ENCODE measurements at places on chromosomes 6 and 20. TPM values are rescaled to one million over a fixed set of nuclear protein-coding genes. Genes with fewer than 3 reads are reported as not detected.
A peak's percentile ranks its signal among the peaks of the same experiment; 100 is the strongest.

DNA sequence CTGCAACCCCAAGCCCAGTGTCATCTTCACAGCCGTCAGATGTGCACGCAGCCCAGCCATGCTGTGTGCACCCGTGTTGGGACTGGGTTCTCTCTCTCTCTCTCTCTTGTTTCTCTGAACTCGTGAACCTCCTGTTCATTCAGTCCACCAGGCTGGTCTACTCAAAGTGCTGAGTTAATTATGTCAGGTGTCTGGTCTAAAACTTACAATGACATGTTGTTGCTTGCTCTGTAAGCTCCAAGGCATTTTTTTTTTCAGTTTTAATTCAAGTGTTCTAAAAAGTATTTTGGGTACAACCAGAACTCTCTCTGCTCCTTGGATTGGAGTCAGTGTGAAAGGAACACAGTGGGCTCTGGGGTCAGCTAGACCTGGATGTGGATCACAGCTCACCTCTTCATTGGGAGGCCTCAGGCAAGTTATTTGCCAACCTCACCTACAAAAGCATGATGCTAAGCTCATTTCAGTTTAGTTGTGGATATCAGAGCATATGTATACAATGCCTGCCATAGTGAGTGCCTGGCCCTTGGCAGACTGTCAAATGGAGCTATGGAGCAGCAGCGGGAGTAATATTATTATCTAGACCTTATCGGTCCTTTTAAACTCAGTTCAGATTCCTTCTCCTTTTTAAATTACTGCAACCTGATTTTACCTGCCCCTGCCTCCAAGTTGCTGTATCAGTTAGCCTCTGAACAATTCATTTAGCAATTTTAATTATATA lies 59.5 kb downstream of the PLEKHG1 start:
- no peak for DNase-seq

DNA sequence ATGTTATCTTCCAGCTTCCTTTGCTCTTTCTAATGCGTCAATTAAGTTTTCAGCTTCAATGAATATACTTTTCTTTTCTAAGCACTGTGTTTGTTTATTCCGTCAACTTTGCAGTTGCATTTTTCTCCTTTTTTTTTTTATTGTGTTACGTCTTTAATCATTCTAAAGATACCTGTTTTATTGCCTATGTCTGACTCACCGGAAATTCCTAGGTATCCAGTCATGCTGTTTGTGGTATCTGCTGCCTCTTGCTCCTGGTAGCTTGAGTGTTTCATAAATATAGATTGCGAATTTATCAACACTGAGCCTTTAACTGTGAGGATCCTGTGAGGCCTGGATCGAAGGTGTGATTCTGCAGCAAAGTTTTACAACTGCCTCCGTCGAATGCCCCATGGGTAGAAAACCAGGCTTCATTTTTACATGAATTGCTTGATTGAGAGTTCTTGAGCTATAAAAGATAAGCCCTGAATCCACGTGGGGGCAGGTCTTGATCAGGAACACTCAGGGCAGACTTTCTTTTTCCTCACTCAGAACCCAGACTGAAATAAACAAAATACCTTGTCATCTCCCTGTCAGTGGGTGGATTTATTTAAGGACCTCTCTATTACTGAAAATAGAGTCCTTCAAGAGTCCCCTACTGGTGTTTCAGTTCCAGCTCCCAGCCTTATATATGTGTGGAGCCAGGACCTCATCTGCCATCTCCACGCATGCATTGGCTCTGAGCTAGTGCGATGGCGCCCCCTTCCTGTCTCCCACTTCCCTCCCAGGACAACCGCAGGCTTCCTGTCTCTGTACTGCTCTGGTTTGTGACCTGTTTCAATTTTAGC lies 60.1 kb upstream of the LRRC1 start:
- DNase-seq, result peak; percentile 24

GRCh38 chr20:37853823-37854375 lies 49.0 kb upstream of the VSTM2L start:
- DNase-seq, result no peak

GRCh38 chr6:87747646-87748045 lies 45.6 kb upstream of the AKIRIN2 start:
- no peak for DNase-seq

GRCh38 chr6:136371959-136372358 lies 82.3 kb upstream of the BCLAF1 start:
- no peak for DNase-seq

DNA sequence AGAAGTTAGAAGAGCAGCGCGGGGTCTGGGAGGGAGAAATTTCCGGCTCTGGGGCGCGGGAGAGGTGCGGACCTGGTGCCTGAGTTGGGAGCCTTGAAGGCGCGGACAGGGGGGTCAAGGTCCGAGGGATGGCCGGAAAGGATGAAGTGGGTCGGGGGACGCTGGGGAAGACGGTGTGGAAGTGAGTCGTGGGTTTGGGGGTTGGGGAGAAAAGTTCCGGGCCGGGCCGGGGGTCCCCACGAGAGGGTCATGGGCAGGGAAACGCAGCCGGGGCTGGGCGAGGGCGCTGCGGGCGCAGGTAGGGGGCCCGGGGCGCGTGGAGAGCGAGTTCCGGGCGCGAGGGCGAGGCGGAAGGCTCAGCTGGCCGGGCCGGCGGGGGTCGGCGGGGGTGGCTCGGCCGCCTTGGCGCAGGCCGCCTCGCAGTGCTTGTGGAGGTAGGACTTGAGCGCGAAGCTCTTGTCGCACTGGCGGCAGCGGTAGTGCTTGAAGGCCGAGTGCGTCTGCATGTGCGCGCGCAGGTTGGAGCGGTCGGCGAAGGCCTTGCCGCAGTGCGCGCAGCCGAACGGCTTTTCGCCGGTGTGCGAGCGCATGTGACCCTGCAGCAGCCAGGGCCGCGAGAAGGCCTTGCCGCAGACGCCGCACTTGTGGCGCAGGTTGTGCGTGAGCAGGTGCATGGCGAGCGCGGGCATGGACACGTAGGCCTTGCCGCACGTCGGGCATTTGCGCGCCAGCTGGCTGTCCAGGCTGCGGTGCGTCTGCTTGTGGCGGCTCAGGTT lies 10.5 kb upstream of the SRXN1 start:
- no peak for DNase-seq

- no peak for DNase-seq
These were observed 79.6 kb downstream of the PTPN1 start for GRCh38 chr20:50589548-50590347.

DNA sequence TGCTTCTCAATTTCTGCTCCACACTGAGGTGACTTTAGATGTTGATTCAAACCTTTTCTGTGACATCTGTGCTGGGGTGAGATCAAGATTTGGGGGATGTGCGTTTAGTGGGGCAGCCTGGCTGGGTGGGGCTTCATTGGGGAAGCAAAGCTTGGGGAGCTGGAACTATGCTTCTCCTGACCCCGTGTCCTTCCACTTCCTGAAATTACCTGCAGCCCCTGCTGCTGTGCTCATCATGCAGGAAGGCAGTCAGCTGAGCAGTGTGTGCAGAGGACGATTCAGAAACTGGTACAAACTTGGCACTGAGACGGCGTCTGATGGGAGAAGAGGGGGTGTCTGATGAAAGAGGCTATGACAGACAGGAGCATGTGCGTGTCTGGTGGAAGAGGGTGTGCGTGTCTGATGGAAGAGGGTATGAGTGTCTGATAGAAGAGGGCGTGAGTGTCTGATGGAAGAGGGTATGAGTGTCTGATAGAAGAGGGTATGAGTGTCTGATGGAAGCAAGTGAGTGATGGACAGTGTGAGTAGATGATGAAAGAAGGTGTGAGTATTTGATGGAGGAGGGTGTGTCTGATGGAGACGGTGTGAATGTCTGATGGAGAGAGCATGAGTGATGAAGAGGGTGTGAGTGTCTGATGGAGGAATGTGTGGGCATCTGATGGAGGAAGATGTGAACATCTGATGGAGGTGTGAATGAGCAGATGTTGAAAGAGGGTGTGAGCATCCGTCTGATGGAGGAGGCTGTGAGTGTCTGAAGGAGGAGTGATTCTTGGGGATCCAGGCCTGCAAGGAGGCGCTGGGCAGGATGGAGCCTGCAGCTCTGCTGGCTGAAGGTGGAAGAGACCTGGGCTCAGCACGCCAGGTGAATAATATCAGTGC lies 103.4 kb downstream of the SYCP2 start:
- no peak for DNase-seq

GRCh38 chr6:126372626-126373025 lies 32.7 kb downstream of the CENPW start:
- DNase-seq, result no peak

- no peak for DNase-seq
These were observed 6.4 kb upstream of the MICAL1 start for GRCh38 chr6:109461733-109462526.

GRCh38 chr6:46329568-46329967 lies 158.8 kb upstream of the ENPP5 start:
- no peak for DNase-seq

DNA sequence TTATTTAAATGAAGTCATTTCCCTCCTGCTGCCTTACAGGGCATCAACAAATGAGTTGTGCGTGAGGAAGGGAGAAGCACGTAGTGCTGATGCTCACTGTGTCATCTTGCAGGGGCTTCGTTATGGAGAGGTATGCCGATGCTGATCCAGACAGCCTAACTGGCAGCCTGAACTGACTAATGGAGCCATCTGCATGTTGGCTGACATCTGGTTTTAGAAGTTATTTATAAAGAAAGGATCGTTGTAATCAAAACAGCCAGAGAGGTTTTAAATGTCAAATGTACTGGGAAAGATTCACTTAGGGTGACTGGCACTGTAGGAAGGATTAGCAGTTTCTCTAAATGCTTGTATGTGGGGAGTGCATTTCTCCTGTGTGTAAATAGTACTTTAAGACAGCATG lies 54.6 kb downstream of the FARS2 start:
- DNase-seq, result no peak

DNA sequence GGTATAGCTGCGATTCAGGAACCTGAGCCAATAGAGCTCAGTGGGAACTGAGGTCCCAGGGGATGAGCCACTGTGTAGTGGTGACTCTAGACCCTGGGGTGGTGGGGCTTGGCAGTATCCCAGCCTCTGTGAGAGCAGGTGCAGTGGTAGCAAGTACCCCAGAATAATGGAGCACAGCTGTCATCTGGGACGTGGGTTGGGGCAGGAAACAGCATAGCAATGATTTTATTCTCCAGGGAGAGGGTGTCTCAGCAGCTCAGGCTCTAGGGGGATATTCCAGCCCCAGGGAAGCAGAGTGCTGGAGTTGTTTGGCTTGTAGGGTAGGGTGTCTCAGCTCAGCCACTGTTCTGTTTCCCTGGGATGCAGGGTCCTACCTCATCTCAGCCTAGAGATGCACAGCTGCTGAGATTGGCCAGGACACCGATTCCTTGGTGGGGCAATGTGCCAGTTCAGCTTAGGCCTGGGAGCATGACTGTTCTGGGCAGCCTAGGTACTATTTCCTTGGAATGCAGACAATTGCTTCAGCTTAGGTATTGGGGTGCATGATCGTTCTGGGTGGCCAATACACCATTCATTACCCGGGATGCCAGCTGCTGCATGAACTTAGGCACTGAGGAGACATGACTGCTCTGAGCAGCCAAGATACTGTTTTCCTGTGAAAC lies 34.0 kb upstream of the NUP153 start:
- DNase-seq, result no peak

DNA sequence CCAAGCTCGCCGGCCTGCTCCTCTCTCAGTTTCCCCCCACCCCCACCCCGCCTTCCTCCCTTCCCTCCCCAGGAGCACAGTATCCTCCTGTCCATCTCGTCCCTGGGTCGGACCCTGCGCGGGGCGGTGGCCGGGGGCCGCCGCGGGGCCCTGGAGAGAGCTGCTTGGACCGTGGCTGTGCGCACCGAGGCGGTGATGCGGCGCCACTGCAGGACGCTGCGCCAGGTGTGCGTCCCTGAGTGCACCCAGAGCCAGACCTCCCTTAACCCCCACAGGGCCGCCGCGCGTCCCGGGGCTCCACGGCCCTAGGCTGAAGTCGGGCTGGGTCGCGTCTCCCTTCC lies 2.2 kb downstream of the C20orf204 start:
- DNase-seq, result no peak

DNA sequence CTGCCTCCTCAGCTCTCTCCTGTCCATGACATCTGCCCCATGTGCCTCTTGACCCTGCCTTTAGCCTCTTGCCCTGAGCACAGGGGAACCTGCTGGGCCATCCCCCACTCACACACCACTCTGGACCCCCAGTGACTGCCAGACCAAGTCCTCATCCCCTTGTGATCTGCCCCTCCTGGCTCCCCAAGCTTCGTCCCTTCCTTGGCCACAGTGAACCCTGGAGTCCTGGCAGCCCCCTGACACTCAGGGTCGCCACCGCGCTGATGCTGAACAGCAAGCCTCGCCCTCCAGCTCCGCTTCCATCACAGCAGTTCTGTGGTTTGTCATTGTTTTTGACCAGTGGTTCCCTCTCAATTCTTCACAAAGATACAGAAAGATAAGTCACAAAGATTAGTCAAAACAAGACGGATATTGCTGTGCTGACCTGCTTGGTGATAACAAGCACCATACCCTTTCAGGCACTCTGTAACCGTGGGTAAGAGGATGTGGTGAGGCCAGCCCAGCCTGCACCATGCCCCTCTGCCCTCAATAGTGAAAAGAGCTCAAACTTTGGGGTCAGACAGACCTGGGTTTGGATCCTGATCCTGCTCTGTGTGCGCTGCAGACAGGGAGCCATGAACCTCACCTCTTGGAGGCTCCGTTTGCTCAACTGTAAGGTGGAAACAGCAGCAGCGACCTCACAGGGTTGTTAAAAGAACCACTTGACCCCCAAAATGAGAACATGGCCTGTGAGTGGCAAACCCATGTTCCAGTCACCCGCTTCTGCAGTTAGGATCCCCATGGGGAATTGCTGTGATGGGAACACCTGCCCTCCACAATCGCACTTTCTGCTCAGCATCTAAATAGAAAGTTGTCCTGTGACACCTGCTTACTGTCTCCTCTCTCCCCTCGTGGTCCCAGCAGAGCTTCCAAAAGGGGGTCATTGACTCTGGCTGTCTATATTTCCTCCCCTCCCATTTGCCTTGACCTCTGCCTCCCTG lies 114.5 kb downstream of the TOX2 start:
- no peak for DNase-seq

DDX43 gene
- 0.86 TPM for total RNA-seq

C6orf15 gene
- total RNA-seq, result not detected

ULBP2 gene
- total RNA-seq, result 1.1 TPM

KHDC1 gene
- 2.1 TPM for total RNA-seq

LSM14B gene
- 38.1 TPM for total RNA-seq

TINAG gene
- total RNA-seq, result 0.12 TPM

FKBP1C gene
- total RNA-seq, result 0.26 TPM

MTHFD1L gene
- total RNA-seq, result 19.7 TPM

GSTA3 gene
- total RNA-seq, result not detected

All from left cardiac atrium (tissue), 4 donors.